ENCODE measurements at places on chromosomes 6 and 20. TPM values are rescaled to one million over a fixed set of nuclear protein-coding genes. Genes with fewer than 3 reads are reported as not detected.

- peaks cover 9% of the 10 kb centered on the region for H3K36me3 ChIP-seq
- no peak overlapping the region for H3K4me3 ChIP-seq
- H3K27me3 ChIP-seq, result no peaks in the 10 kb centered on the region
- H3K4me1 ChIP-seq, result peaks cover 24% of the 10 kb centered on the region
- DNase-seq, result no peak
- H3K27ac ChIP-seq, result no peak overlapping the region
Measured at GRCh38 chr6:34384321-34385153, 7.9 kb downstream of the NUDT3 start.

DNA sequence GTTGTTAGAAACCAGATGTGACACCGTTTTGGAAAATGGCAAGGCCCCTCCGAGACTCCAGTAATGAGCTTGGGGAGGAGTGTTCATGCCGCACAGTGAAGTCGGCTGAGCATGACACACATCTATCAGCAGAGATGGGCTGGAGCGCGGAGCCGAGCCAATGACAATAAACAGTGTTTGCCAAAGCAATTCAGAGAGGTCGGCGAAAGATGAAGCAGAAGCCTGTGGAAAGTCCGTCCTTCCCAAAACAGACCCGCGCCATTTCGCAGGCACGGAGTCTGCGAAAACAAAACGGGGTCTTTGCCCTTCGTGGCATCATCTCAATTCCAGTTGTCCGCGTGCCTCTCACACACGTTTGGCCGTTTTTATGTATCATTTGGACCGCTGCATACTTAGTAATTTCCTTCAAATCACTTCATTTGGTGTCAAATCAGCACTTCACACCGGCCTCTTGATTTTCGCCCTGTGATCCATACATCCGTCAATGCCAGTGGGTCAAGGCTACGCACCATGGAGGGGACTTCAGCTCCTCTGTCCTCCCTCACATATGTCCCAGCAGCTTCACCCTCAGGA, 71.3 kb downstream of the SULF2 start:
- H3K4me3 ChIP-seq, result no peak overlapping the region
- peaks cover 5% of the 10 kb centered on the region for H3K36me3 ChIP-seq
- H3K27me3 ChIP-seq, result no peaks in the 10 kb centered on the region
- no peak for DNase-seq

- H3K4me3 ChIP-seq, result no peak overlapping the region
- no peaks in the 10 kb centered on the region for H3K27me3 ChIP-seq
- no peak for DNase-seq
Measured at GRCh38 chr20:20070871-20071726, 18.8 kb downstream of the CFAP61 start.

DNA sequence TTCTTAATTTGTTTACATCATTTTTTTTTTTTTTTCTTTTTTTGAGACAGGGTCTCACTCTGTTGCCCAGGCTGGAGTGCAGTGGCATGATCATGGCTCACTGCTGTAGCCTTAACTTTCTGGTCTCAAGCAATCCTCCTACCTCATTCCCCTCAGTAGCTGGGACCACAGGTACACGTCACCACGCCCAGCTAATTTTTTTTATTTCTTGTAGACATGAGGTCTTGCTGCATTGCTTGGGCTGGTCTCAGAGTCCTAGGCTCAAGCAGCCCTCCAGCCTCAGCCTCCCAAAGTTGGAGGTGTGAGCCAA, 30.3 kb downstream of the RPF2 start:
- H3K36me3 ChIP-seq, result peaks cover 65% of the 10 kb centered on the region
- H3K27ac ChIP-seq, result no peak overlapping the region
- no peak overlapping the region for H3K4me3 ChIP-seq
- no peak for DNase-seq
- H3K27me3 ChIP-seq, result no peaks in the 10 kb centered on the region

DNA sequence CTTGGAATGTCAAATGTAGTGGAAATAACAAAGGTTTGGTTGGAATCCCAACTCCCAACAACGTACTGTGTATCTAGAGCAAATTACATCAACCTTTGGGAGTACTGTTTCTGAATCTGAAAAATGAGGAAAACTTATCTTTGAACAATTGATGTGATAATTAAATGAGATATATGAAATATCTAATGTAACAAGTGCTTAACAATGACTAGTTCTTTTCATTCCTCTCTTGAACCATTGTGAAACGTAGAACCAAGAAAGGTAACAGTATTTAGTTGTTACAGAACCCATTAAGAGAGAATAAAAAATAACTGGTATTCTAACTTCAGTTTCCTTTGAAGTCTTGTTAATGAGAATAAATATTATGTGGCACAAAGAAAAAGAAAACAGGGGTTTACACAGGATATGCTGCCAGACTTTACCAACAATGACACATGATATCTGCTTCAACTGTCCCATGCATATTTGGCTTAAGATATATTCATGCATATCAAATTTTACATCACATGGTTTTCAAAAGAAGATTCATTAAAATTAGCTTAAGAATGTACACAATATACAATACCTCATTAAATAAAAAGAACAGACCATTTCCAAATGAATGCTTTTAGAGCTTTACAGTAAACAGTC, 111.8 kb downstream of the ATG5 start:
- no peaks in the 10 kb centered on the region for H3K36me3 ChIP-seq
- no peak for DNase-seq
- no peak overlapping the region for H3K4me3 ChIP-seq

- peaks cover 21% of the 10 kb centered on the region for H3K27me3 ChIP-seq
- H3K27ac ChIP-seq, result no peak overlapping the region
- H3K4me1 ChIP-seq, result no peaks in the 10 kb centered on the region
- no peak for DNase-seq
Measured at GRCh38 chr6:167077241-167077932, 45.5 kb upstream of the CCR6 start.

- DNase-seq, result no peak
- H3K36me3 ChIP-seq, result no peaks in the 10 kb centered on the region
- H3K27me3 ChIP-seq, result no peaks in the 10 kb centered on the region
- H3K27ac ChIP-seq, result no peak overlapping the region
- H3K4me1 ChIP-seq, result no peaks in the 10 kb centered on the region
- no peak overlapping the region for H3K4me3 ChIP-seq
Measured at GRCh38 chr6:64497634-64498033, 862.0 kb downstream of the PHF3 start.

DNA sequence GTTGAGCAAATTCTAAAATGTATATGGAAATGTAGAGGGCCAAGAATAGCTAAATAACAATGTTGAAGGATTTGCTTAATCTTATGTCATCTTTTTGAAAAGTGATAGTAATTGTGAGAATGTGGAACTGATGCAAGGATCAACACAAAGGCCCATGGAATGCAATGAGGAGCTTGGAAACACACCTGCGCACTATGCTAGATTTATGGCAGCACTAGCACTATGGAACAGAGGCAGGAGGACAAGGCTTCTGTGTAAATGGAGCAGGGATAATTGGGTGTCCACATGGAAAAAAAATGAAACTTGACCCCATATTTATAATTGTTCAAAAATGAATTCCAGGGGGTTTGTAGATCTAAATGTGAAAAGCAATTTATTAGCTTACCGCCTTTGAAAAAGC, 298.3 kb downstream of the FARS2 start:
- H3K27me3 ChIP-seq, result no peaks in the 10 kb centered on the region
- no peak overlapping the region for H3K4me3 ChIP-seq
- no peaks in the 10 kb centered on the region for H3K4me1 ChIP-seq
- H3K36me3 ChIP-seq, result no peaks in the 10 kb centered on the region

DNA sequence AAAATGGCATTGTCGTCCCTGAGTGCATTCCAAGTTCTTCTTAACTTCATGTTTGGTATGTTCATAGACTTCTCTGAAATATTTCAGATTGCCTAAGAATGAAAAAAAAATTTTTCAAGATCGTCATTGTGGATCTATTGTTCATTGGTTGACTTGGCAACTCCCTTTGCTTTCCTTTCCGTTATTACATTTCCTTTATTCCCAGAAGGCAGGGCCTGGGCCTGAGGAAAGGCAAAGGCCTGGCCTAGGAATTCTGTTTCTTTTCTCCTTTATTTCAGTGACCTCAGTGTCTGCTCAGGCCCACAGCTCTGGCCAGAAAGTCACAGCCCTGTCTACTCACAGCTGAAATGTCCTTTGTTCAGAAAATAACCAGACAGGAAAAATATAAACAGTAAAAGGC, 401.6 kb upstream of the PLCB4 start:
- no peak for DNase-seq
- no peaks in the 10 kb centered on the region for H3K4me1 ChIP-seq
- H3K4me3 ChIP-seq, result no peak overlapping the region
- no peaks in the 10 kb centered on the region for H3K27me3 ChIP-seq
- H3K27ac ChIP-seq, result no peak overlapping the region

- no peak overlapping the region for H3K27ac ChIP-seq
- H3K27me3 ChIP-seq, result no peaks in the 10 kb centered on the region
- no peaks in the 10 kb centered on the region for H3K36me3 ChIP-seq
- H3K4me1 ChIP-seq, result no peaks in the 10 kb centered on the region
- H3K4me3 ChIP-seq, result no peak overlapping the region
Measured at GRCh38 chr6:155628306-155628705, 172.7 kb upstream of the NOX3 start.

- peak overlapping the region; percentile 52 for H3K4me3 ChIP-seq
- DNase-seq, result no peak
- peak overlapping the region; percentile 99 for H3K27ac ChIP-seq
- H3K4me1 ChIP-seq, result peaks cover 70% of the 10 kb centered on the region
- H3K36me3 ChIP-seq, result peaks cover 48% of the 10 kb centered on the region
- no peaks in the 10 kb centered on the region for H3K27me3 ChIP-seq
Measured at GRCh38 chr6:129672341-129672682, 37.7 kb downstream of the ARHGAP18 start.

DNA sequence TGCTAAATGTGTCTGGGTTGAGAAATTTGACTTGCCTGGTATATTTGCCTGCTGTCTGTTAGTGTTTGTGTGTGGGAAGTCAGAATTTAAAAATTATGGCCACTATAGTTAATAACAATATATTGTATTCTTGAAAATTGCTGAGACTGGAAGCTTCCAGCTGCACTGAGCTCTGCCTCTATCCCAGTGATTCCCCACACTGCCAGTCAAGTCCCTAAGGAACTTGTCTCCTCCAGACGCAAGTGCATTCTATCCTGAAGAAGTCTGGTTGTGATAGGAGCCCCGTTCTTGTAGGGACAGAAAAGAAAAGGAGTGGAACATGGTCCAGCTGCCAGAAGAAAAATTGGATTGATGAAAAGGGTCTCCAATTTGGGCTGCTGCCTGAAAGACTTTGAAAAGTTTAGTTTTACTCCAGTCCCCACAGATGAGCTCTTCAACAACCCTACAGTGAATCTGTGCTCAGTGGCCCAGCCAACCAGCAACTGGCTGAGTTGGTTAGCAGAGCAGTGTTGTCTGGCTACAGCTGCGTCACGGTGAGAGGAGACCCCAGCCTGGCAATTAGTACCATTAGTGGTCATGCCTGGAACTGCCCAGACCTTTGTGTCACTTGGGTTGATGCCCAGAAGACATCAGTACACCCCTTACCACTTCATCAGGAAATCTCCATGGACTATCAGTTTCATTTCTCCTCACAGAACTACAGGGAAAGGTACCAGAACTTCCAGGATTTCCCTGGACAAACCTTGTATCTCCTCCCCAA, 183.1 kb upstream of the MCHR2 start:
- H3K27ac ChIP-seq, result peak overlapping the region; percentile 77
- H3K36me3 ChIP-seq, result no peaks in the 10 kb centered on the region
- DNase-seq, result no peak
- H3K4me1 ChIP-seq, result peaks cover 28% of the 10 kb centered on the region
- no peaks in the 10 kb centered on the region for H3K27me3 ChIP-seq

DNA sequence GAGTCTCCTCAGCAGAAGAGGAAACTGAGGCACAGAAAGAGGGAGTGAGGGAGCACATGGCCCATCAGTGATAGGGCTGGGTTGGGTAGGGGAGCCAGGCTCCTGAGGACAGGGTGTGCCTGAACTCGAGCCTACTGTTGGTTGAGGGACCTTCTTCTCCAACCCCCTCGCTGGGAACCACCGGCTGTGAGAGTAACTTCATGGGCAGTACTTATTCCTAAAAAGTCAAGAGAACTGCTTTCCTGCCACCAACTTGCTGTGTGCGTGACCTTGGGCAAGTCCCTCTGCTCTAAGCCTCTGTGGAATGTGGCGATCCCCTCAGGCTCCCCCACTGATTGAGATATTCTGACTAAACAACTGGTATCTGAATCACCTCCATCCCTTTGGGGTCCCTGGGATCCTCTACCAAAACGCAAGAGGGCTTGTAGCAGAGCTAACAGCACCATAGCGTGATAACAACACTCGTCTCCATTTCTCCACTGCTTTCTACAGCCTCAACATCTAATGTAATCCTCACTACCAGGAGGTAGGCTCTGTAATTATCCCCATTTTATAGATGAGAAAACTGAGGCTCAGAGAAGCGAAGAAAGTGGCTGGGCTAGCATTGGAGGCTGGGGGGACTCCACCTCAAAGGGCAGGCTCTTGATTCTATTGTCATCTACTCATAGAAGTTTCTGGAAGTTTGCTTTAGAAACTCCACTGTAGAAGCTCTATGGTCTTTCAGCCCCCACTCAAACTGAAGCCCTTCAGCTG, 76.0 kb downstream of the JPH2 start:
- H3K4me3 ChIP-seq, result no peak overlapping the region
- no peak overlapping the region for H3K27ac ChIP-seq
- H3K4me1 ChIP-seq, result no peaks in the 10 kb centered on the region
- peaks cover 84% of the 10 kb centered on the region for H3K27me3 ChIP-seq
- peaks cover 4% of the 10 kb centered on the region for H3K36me3 ChIP-seq
- no peak for DNase-seq

DNA sequence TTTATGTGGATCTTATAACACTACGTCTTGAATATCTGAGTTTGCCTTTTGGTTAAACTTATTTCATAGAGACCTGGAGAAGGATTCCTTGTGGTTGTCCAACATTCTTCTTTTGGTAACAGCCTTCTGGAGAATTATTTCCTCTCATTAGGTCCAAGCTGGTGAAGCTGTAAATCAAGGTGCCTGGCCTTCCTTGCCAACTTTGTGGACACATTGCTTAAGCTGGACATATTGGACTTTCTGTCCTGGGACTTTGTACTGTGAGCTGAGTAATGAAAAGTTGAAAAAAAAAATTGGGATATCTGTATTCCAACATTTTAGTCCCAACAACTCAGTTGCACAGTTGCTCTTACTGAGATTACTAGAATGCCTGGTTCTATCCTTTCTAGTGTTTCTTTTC, 186.2 kb downstream of the HAO1 start:
- no peaks in the 10 kb centered on the region for H3K36me3 ChIP-seq
- H3K4me3 ChIP-seq, result no peak overlapping the region
- no peaks in the 10 kb centered on the region for H3K27me3 ChIP-seq
- H3K4me1 ChIP-seq, result peaks cover 8% of the 10 kb centered on the region
- no peak for DNase-seq

The SMLR1 gene
- not detected for total RNA-seq

The ANKEF1 gene
- total RNA-seq, result 9.0 TPM

The CD2AP gene
- 105 TPM for total RNA-seq

The MICB gene
- total RNA-seq, result 64.3 TPM

The NKX2-4 gene
- total RNA-seq, result not detected

The SCAF8 gene
- 28.6 TPM for total RNA-seq

The ZKSCAN4 gene
- 6.1 TPM for total RNA-seq

The TRMT6 gene
- 14.2 TPM for total RNA-seq

The WFDC5 gene
- total RNA-seq, result not detected

The LY6G6F gene
- not detected for total RNA-seq

Measured in Calu3 (cell line).